Karpas-422 (cell line): ENCODE measurements at places on chromosomes 16 and 17. TPM values are rescaled to one million over a fixed set of nuclear protein-coding genes. Genes with fewer than 3 reads are reported as not detected.

Gene PRR35
- total RNA-seq = not detected in 2 replicates

Gene GPRC5B
- total RNA-seq = not detected in 2 replicates

Gene PPL
- total RNA-seq = not detected in 2 replicates

Gene ATP1B2
- total RNA-seq = not detected in 2 replicates

Gene FBXO39
- total RNA-seq = not detected in 2 replicates

Gene SP6
- total RNA-seq = 0.04 TPM in 1 of 2 replicates, not detected in the other

Gene CYB5D1
- 8.5 and 10.9 TPM in 2 replicates for total RNA-seq

Gene KRT20
- not detected in 2 replicates for total RNA-seq

Gene CTF1
- 0.94 and 1.1 TPM in 2 replicates for total RNA-seq

Gene NAGPA
- 12.6 and 19.3 TPM in 2 replicates for total RNA-seq

Gene RPS6KB1
- total RNA-seq = 22.0 and 22.8 TPM in 2 replicates

Gene ENO3
- 31.1 and 31.6 TPM in 2 replicates for total RNA-seq

Gene ARHGAP23
- total RNA-seq = 0.04 and 0.54 TPM in 2 replicates

Gene ODAD4
- total RNA-seq = 0.67 and 1.0 TPM in 2 replicates

Gene ASGR1
- 1.2 TPM in 1 of 2 replicates, not detected in the other for total RNA-seq

Gene KRTAP9-7
- not detected in 2 replicates for total RNA-seq

Gene TP53TG3F
- not detected in 2 replicates for total RNA-seq

Gene VWA3A
- not detected in 2 replicates for total RNA-seq

Gene LHX1
- total RNA-seq = not detected in 2 replicates

Gene SULT1A1
- 122 and 179 TPM in 2 replicates for total RNA-seq

Gene ITGA2B
- 0.07 and 0.26 TPM in 2 replicates for total RNA-seq

Gene ALOXE3
- 0.18 TPM in 1 of 2 replicates, not detected in the other for total RNA-seq

Gene KRT9
- not detected in 2 replicates for total RNA-seq

Gene TPSG1
- total RNA-seq = not detected in 2 replicates

Gene WDR59
- 26.8 and 42.4 TPM in 2 replicates for total RNA-seq
